ENCODE measurements at places on chromosomes 2 and 18.

DNA sequence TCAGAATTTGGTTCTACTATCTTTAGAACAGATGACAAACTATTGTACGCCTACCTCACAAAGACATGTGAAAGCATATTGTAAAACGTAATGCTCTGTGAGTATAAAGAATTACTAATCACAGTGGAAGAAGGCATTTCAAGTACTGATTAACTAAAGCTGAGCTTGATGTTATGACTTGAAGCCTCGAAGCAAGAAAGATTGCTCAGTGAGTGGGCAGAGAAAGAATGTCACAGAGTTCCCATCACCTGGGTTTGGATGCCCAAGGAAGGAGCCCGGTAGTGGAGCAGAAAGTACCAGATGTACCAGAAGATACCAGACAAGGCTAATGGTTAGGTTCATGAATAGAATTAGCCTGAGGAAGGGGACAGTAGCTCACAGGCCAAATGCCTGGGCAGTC lies 39.5 kb upstream of the FAM110C start:
- DNase-seq, result no peak

- no peak for DNase-seq
Measured at GRCh38 chr2:70558195-70558808, 4.7 kb upstream of the TGFA start.

DNA sequence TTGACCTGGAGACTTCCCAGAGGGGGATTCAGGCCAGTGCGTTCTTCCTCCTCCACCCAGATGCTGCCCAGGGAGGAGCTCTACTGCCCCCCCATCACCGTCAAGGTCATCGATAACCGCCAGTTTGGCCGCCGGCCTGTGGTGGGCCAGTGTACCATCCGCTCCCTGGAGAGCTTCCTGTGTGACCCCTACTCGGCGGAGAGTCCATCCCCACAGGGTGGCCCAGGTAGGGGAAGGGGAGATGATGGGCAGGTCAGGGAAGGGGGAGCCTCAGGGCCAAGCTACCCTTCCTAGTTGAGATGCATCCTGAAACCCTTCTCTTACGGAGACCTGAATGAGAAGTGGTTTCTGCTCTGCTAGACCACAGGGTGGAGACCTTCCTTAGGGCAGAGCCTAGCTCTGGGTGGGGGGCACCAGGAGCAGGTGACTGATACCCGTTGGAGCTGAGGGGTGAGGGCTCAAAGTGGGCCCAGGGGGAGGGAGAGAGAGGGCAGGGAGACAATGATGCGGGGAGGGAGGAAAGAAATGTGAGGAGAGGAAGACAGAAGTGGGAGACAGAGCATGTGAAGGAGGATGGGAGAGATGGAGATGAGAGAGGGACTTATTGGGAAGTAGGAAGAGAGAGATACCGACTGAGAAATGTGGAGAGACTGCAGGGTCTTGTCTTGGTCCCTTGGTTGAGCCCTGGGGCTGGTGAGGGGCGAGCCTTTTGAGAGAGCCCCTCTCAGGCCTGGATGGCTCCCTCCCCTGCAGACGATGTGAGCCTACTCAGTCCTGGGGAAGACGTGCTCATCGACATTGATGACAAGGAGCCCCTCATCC lies 159.4 kb downstream of the DYSF start:
- no peak for DNase-seq

GRCh38 chr2:98607104-98607503 lies 1.2 kb downstream of the COA5 start:
- DNase-seq, result no peak

DNA sequence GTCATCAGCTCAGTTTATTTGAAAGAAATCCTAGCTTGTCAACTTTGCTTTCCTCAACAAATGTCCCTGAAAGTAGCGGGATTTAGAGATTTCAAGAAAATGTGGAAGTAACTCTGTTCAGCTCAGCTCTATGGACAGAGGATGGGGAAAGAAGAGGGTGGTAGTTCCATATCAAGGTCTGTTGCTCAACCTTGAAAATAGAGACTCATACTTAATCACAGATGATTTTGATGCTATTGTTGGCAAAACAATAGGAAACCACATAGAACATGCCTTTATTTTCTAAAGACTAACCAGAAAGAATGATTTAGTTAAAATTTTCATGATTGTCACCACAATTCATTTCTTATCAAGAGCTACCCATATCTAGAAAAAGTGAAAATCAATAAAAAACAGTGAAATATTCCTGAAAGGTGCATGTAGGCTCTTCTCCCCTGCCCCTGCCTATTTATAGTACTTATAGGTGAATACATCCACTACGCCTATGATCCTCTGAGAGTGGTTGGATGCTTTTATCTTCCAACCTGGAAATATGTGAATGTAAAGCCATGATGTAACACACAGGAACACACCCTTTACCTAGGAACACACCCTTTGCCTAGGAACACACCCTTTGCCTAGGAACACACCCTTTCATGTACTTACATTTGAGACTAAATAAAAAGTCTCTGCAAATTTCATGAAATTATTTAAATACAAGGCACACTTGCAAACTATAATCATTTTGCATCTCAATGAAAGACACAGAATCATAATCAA lies 65.8 kb downstream of the ETAA1 start:
- DNase-seq, result no peak
